ENCODE measurements at places on chromosomes 12 and 14.

- no peak for DNase-seq
Measured at GRCh38 chr12:48937170-48937569, 11.9 kb upstream of the FKBP11 start.

GRCh38 chr12:3795066-3795465 is 42.2 kb upstream of the CRACR2A start:
- DNase-seq: no peak

DNA sequence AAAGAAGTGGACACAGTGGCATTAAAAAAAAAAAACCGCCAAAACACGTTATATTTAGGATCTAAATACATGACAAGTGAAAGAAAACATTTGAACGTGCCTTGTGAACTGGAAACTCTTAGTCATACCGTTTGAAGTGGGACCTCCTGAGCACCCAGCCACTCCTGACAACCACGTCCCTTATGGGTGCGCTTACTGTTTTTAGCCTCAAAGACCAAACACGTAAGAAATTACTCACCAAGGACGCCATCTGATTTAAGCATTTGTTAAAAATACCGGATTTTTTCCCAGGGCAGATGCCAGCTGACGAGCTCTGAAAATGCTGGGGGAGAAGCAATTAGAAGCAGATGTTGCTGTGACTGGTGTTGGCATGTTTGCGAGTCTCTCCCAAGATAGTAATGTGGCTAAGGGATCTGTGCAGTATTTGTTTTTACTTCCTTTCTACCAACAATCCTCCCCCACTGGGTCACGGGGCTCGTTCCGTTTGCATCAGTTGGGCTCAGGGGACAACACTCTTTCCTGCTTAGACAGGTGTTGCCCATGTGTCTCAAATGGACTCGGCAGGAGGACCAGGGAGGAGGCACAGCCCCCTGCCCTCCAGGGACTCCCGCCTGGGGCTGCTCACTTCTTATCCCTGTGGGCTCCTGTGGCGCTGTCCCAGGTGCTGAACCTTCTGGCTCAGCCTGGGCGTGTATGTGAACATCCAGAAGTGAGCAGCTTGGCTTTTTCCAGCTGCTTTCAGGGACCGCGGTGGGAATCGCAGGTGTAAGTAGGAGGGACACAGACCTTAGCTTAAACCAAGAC is 101.0 kb downstream of the BEGAIN start:
- DNase-seq: peak; percentile 100

DNA sequence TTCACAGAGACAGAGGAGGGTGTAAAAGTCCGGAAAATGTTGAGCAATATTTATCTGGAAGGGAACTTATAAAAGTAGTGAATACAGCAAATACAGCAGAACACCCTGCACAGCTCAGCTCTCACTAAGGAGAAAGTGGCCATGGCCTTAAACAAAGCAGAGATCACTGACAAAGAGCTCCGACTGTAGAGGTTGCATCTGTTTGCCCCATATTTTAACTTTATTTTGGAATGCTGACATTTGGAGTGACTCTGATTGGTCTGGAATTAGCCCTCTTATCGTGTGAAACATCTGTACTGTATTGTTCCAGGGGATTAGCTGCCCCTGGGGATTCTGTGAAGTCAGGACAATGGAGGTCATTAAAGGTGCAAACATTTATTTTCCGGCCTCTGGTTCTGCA is 1275.7 kb upstream of the FLRT2 start:
- no peak for DNase-seq

GRCh38 chr12:89117448-89118034 is 234.8 kb downstream of the DUSP6 start:
- DNase-seq: no peak

DNA sequence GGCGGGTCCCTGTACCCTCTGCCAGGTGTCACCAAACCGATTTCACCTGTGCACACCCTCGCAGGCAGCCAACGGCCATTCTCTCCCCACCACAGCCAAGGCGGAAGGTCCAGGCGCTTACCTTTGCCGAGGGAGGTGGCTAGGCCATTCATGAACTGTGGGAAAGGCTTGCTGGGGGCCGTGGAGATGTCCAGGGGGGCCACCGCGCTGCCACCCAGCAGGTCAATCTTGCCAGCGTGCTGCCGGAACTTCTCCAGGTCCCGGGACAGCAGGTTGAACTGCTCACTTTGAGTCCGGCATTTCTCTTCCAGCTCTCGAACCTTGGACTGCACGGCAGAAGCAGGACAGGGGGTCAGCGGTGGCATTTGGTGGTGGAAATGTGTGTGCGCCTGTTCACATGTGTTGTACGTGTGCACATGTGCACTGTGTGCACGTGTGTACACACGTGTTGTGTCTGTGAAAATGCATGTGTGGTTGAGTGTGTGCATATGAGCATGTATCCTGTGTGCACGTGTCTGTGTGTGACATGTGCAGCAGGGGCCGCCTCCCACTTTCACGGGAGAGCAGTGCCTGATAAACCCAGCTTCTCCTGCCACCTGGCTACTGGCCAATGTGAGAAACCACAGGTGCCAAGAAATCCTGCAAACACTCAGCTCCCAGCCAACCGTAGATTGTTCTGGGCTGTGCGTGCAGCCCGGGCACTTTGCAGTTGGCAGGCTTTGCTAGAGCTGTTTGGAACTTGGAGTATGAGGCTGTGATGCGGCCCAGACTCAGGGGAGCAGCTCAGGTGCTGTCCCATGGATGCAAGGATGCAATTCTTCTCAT is 118.9 kb downstream of the PIWIL1 start:
- peak; percentile 67 for DNase-seq

DNA sequence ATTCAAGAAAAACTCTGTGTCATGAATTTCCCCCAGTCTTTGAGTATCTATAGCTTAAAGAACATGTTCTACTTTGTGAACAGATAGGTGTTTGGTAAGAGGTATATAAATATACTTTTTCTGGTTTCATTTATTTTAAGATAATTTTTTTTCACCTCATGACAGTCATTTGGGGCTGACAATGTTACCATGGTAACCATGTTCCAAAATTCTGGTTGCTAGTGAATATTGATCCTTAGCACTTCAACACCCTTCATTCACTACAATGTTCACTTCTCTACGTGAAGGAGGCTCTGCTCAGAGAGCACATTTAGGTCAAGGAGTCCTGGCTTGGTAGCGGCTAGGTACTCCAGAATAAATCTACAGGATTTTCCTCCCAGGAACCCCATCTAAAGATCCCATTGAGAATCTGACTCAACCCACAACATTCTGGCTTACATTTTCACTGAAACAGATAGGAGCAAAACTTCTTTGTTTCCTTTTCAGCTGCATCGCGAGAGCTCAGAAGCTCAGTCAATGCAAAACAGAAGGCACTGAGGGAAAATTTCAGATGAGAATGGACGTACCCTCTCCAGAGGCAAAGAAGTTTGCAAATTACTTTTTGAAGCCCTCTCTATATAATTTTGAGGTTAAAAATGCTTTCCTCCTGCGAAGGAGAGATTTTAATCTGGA is 93.6 kb downstream of the ARF6 start:
- no peak for DNase-seq

DNA sequence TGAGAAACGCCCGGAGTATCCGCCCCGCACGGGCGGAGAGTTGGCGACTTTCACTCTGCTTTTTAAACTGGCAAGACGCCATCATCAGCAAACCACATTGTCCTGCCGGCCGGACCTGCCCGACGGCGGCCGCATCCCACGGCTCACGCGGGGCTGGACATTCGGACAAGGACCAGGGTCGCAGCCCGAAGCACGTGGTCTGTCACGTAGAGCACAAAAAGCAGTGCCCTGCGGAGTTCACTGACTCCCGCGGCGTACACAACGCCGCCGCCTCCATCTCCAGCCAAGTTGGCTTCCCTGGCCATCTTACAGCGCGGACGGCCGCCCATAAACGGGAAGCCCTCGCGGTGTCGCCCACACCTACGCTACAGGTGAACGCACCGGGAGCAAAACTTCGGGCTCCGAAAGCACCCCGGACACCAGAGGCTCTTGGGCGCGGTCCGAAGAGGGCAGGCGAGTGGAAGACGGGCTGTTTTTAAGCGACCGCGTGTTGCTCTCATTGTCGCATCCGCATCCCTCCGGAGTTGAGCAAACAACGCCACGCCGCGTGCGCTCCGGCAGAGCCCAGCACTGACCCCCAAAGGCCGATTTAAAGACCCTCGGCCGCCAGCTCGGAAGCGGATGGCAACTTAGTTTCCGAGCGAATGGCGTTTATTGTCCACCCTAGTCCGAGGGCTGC is 966 bp downstream of the SINHCAF start:
- DNase-seq: peak; percentile 19

DNA sequence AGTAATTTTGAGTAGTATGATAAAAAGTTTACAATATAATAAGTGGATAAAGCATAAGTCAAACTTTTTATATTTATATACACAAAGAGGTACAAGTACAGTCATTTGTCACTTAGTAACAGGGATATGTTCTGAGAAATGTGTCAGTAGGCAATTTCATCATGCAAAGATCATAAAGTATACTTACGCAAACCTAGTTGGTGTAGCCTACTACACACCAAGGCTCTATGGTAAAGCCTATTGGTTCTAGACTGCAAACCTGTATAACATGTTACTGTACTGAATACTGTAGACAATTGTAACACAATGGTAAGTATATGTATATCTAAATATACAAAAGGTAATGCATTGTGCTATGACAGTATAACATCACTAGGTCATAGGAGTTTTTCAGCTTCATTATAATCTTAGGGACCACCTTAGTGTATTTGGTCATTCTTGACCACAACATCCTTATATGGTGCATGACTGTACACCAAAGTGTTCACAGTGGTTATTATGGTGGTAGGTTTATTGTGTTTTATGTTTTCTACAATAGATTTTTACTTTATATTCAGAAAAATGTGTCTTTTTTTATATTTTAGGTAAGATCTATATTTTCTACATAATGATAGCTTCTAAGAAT is 14.9 kb upstream of the SCFD1 start:
- no peak for DNase-seq

- no peak for DNase-seq
Measured at GRCh38 chr12:46944088-46944487, 118.3 kb upstream of the SLC38A4 start.

- DNase-seq: no peak
Measured at GRCh38 chr12:119447618-119448017, 113.1 kb downstream of the CCDC60 start.

DNA sequence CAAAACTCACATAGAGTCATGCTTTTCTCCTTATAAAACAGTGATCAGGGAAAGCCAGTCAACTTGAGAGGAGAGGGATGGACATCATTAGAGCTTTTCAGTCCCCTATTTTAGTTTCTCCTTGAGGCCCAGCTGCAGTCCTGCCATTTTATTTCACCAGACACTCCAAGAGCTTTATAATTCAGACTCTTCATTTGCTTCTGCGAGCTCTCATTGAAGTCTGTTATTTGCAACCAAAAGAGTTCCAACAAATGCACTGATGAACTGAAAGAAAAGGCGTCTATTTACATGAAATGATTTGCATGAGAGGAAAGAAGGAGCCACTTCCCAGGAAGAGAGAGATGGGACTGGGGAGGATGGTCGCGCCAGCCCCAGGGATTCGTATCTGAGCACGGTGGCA is 86.8 kb downstream of the NDUFA12 start:
- no peak for DNase-seq

DNA sequence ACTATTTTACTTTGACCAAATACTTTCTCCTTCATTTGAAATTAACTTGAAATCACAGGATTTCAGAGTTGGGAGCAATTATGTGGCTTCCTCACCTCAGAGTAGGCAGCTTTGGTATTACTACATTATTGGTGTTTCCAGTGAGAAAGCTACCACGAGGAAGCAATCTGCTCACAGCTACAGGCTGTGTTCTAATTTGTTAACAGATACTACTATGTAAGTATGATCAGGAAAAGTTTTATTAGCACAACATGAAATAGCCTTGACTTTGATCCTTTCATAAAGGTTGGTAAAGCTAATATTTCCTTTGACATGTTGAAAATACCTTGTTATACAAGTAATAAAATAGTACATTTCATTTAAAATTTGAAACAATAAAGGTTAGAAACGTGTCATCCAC is 30.6 kb downstream of the TAOK3 start:
- DNase-seq: no peak

- DNase-seq: peak; percentile 76
Measured at GRCh38 chr14:77212943-77213678, 31.5 kb downstream of the TMEM63C start.

- DNase-seq: no peak
Measured at GRCh38 chr14:75499084-75499875, 23.0 kb upstream of the BATF start.

- no peak for DNase-seq
Measured at GRCh38 chr14:67497716-67498115, 9.2 kb upstream of the TMEM229B start.

- DNase-seq: no peak
Measured at GRCh38 chr14:70602254-70602653, 1.8 kb upstream of the MED6 start.

DNA sequence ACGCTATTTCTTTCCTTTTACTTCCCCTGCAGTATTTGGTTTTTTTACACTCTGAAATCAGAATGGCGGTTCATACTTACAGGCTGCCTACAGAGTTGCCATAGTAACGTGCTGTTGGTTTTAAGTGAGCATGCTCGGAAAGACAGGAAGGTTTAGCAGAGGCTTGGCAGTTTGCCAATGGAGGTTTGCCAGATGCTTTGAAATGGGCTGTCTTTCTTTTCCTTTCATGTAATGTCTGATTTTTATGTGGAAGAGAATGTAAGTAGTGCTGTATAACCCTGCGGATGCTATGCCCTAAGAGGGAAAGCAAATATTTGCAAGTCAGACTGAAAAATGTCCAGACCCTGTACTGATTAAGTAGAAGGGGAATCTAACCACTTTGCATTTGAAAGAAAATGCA is 32.8 kb downstream of the ARID4A start:
- peak; percentile 99 for DNase-seq

DNA sequence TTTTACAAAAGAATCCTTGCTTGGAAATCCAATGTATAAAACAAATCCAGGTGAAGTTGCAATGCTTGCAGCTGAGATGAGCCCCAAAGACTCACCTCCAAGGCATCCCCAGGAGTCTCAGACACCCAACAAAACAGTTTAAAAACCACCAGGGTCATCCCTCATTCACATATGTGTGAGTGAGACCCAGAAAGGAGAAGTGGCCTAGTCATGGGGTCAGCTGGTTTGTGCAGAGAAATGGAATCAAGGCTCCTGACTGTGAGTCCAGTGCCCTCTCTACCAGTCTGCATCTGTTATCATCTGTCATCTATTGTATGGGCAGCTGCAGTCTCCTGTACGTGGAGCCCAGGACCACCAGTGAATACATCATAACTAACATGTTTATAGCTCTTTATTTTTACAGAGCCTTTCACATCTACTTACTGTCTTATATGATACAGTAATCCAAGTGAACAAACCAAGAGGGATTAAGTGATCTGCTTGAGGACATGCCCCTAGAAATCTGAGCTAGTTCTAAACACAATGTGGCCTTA is 27.1 kb downstream of the PLEKHG7 start:
- no peak for DNase-seq

GRCh38 chr12:126856958-126857357 is 1410.0 kb upstream of the TMEM132C start:
- no peak for DNase-seq

DNA sequence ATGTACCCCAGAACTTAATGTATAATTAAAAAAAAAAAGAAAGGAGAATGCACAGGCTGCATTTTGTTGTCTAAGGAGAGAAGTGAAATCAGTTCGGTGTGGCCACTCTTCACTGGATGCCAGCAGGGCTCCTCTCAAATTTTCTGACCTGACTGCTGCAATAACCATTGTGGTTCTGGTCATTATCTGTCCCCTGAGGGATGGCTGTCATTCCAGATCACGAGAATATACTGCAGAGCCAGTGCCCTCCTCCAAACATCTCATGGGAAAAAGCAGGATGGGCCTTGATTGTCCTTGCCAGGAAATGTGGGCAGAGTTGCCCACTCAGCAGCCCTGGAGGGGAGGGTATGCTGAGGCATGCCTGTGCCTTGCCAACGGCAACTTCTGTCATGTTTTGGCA is 139.1 kb downstream of the SLC8A3 start:
- no peak for DNase-seq

- DNase-seq: peak; percentile 42
Measured at GRCh38 chr12:119666900-119667576, 895 bp upstream of the PRKAB1 start.
